T-cell (primary cell): ENCODE measurements at places on chromosomes 16 and 17.

DNA sequence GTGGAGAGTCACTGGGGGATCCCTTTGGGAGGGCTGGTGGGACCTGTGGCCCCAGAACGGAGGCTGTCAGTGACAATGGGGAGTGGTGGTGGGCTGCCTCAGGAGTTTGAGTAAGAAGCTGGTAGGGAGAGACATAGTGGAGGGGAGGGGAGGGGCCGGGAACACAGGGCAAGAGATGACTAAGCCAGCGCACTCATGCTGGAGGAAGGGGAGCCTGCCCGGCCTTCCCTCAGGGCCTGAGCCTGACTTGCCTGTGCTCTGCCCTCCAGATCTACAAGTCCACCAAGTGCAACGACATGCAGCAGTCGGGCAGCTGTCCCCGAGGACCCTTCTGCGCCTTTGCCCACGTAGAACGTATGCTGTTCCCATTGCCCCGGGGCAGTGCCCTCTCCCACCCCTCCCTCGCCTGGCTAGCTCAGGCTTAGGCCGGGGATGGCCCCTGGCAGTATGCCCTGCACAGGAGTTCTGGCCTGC lies 29.3 kb downstream of the UNC13D start:
- no peak for DNase-seq

- DNase-seq: no peak
Measured at GRCh38 chr17:57874434-57875289, 24.8 kb upstream of the MRPS23 start.

DNA sequence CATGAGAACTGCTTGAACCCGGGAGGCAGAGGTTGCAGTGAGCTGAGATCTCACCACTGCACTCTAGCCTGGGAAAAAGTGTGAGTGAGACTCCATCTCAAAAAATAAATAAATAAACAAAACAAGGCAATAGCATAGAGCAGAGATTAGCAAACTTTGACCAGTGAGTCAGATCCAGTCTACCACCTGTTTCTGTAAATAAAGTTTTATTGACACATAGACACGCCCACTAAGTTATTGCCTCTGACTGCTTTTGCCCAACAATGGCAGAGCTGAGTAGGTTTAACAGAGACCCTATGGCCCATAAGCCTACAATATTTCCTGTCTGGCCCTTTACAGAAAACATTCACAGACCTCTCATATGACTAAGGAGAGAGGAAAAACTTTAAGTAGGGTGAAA lies 44.3 kb downstream of the XYLT1 start:
- DNase-seq: no peak

DNA sequence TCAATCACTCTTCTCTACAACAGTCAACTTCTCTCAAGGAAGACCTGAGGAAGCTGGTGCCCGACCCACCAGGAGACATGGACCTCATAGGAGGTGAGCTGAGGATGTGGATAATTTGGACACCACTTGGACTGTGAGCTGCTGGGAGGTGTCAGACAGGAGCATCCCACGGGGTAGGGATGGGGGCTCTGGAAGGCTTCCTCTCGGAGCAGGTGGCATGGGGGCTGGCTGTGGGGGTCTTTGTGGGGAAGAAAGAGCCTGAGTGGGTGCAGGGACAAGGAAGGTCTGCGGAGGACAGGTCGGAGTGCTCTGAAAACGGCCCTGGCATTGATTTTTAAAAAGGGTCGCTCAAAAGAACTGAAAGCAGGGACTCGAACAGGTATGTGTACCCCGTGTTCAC lies 64.0 kb downstream of the TBC1D16 start:
- DNase-seq: no peak

- DNase-seq: no peak
Measured at GRCh38 chr16:60945225-60945624, 1091.0 kb downstream of the CDH8 start.

DNA sequence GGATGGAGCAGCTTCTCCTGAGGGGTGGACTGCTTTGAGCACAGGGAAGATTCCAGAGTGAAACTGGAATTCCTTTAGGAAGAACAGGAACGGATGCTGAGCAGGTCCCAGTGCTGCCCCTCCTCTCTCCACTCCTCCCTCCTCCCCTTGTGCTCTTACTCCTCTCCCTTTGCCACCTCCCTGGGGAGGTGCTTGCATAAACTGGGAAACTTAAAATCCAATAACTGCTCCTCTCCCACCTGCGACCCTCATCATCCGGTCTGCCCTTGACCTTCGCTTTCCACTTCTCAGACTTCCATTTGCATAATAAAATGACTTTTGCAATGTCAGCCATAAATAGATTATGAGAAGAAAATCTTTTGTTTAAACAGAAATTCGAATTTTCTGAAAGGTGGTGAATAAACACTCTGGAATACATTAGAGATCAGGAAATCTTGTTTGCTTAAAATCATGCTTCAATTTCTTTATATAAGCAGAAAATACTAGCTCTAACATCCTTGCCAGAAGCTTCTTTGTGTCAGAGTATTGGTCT lies 23.7 kb downstream of the HSBP1 start:
- no peak for DNase-seq

DNA sequence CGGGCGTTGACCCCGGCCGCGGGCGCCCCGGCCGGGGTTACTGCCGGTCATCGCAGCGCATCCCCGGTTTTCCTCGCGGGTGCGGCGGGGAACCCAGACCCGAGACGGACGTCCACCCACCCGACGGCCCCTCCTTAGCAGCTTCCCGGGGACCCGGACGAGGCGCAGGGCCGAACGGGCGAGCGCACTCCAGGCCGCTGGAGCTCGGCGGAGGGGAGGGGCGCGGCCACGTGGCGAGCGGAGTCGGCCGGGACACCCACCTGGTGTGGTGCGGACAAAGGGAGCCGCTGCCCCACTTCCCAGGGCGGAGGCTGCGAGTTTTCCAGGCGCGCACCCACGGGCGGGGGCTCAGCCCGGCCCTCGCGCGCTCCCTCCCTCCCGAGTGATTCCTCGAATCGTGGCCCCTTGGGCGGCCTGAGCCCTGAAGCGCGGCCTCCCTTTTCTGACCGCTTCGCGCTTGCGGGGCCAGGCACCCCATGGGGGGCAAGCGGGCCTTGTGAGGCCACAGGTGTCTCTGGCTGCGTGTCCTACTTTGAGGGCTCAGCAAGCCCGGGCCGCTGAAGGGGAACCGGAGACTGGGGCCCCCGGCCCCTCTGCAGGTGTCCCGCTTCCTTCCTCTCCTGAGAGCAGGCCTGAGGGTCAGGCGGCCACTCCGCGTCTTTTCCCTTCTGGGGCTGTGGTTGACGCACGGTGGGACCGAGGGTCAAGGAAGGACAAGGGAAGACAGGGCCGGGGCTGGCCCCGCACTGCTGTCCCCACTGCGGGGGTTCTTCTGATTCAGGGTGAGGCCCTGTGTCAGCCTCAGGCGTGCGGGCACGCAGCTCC lies 1.1 kb upstream of the FASN start:
- no peak for DNase-seq

- DNase-seq: no peak
Measured at GRCh38 chr17:38417210-38417951, 10.9 kb upstream of the ARHGAP23 start.
